ENCODE measurements at places on chromosomes 16 and 17. TPM values are rescaled to one million over a fixed set of nuclear protein-coding genes. Genes with fewer than 3 reads are reported as not detected.

DNA sequence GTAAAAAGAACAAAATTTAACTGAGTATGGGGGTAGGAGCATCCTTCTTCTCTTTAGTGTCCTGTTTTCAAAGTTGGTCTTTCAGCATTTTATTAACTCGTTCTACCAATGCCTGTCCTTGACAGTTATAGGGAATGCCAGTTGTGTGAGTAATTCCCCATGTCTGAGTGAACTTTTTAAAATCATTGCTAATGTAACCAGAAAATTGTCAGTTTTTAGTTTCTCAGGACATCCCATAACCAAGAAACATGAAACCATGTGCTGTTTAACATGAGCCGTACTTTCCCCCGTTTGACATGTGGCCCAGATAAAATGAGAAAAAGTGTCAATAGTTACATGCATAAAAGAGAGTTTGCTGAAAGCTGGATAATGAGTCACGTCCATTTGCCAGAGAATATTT is 71.4 kb upstream of the ARL4D start:
- DNase-seq, result no peak

DNA sequence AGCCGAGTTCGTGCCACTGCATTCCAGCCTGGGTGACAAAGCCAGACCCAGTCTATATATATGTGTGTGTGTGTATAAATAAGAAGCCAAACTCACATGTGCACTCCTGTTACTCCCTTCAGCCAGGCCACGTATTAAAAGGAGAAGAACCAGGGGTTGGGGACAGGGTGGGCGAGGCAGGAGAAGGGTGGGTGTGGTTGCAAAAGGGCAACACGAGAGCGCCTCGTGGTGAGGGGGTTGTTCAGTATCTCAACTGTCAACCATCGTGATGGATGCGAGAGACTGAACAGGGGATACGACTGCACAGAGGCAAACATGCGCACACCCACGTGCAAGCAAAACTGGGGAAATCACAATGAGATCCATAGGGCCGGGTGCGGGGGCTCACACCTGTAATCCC is 54.9 kb downstream of the ABCC6 start:
- DNase-seq, result no peak

- DNase-seq, result no peak
Observed at GRCh38 chr16:66711581-66711980, 15.0 kb upstream of the CMTM4 start.

Gene KCNAB3
- 0.32 TPM for total RNA-seq

Measured in pulmonary artery endothelial cell (primary cell).